Esophagus muscularis mucosa (tissue), 4 donors: ENCODE measurements at places on chromosomes 1 and 21.

DNA sequence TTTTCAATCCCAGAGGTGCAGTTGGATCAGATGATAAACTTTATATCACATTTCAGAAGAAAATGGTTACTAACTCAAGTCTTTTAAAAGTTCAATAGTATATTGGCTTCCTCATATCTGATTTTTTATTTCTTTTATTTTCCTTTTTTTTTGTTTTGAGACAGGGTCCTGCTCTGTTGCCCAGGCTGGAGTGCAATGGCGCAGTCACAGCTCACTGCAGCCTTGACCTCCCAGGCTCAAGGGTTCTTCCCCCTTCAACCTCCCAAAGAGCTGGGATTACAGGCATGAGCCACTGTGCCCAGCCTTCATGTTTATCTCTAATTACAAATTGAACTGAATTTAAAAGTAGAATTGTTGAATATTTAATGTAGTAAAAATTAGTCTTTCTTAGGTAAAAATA lies 13.9 kb downstream of the FLVCR1 start:
- DNase-seq = no peak

DNA sequence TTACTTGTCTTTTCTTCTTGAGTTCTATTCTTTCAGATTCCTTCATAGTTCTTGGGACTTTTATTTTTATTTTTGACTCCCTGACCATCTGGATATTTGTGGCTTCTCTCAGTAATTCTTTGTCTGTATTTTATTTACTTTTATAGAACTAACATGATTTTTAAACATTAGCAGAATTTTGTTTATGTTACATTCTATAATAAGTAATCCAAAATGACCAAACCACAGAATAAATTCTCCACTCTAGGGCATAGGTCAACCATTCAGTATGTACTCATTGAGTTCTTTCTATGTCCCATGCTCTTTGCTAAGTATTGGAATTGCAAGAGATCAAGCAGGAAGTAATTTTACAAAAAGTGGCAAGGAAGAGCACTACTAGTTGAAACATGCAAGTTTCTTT lies 969.0 kb downstream of the TTLL7 start:
- DNase-seq = no peak

DNA sequence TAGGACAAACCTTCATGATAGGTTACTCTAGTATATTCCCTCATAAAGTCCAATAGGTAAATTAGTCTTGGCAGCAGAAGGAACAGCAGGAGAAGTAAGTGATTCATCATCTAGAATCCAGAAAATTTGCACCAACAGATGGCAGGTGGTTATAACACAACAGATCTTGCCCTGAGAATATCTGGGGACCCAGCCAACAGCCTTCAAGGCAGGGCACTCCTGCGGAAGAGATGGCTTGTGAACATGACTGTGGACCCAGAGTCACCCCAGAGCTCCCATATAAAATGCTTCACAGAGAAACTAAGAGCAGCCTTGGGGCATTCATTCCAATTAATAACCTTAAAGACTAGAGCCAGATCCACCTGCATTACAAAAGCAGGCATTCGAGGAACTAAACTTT lies 7.9 kb upstream of the PLA2G2C start:
- DNase-seq = no peak

DNA sequence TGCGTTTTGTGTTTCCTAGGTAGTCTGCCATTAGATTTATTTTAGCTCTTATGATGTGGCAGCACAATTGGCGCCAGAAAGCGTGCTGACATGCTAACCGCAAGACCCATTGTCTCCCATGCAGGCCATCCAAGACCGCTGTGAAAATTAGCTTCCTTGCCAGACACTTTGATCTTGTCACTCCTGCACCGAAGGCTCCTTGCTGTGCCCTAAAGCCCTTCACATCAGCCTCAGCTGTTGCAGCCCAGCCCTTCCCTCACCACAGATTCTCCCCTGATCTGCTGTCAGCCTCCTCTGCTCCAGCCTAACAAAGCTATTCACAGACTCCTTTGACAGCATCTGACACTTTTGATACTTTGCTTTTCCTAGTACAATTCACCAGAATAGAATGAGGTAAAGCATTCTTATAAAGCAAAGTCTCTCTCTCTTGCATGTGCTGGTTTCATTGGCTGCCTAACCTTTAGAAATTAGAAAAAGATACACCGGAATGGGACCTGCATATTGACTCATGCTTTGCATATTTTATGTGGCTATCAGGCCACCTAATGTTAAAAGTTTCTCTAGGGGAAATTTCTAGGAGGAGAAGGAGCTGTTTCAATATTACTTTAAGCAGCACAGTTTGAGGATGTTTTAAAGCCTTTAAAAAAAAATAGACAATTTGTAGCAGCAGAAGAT lies 280.3 kb upstream of the FMN2 start:
- no peak for DNase-seq

- DNase-seq = no peak
Measured at GRCh38 chr21:44816761-44817505, 929 bp downstream of the SUMO3 start.

DNA sequence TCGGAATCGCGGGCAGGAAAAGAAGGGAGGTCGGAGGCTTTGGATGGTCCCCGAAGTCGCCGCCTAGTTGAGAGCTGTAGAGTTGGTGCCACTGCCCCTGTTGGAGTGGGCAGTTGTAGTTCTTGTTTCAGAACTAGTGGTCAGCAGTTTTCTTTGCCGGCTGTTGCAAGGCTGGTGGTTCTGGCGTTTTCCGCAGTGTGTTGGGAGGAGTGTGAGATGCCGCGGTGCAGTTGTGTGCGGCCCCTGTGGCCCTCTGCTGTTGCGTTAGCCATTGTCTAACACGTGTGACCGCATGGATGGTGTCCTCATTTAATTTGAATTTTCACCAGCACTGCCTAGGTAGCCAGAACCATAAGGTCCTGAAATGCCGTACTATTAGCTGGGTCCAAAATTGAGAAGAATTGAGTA lies 1.4 kb downstream of the ARF1 start:
- DNase-seq = no peak

DNA sequence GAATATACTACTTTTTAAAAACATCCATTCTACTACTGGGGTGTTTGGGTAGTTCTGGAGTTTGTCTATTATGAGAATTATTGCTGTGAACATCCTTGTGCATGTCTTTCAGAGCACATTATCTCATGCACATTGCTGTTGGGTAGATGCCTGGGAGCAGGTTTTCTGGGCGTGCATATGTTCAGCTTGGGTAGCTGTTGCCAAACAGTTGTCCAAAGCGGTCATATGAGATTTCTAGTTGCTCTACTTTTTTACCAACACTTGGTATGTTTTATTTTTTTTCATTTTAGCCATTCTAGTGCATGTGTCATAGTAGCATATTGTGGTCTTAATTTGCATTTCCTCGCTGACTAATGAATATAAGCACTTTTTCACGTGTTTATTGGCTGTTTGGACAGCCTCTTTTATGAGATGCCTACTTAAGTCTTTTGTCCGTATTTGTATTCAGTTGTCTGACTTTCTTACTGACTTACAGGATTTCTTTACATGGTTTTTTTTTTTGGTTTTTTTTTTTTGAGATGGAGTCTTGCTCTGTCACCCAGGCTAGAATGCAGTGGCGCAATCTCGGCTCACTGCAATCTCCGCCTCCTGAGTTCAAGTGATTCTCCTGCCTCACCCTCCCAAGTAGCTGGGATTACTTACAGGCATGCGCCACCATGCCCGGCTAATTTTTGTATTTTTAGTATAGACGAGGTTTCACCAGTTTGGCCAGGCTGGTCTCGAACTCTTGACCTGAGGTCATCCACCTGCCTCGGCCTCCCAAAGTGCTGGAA lies 18.1 kb downstream of the ZDHHC18 start:
- no peak for DNase-seq

DNA sequence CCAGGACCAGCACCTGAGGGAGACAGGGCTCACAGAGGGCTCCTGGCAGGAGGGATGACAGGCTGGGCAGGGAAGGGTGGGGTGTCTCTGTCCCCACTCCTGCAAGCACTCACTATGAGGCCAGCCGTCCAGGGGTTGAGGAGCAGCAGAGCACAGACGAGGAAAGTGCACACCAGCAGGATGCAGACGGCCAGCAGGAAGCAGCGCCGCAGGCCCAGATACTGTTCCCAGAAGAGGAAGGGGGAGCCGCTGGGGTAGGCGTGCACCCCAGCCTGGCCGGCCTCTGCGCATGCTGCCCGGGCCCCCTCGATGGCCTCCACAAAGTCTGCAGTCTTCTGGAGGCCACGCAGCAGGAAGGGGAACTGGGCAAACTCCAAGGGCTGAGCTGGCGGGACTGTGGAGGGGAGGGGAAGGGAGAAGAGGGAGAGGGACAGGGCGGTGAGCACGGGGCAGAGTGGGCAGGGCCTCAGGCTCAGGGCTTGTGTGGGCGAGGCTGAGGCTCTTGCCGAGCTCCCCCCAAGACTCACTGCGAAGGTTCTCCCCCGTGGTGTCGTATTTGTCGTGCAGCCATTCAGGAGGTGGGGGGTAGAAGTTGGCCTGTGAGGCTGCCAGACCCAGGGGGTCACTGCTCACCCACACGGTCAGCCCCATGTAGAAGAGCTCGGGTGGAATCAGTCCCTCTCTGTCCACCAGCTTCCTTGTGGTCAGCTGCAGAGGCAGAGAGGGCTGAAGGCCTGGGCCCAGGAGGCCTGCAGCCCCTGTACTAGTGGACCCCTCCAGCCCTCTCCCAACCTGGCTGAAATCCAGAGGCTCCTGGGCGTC lies 16.5 kb downstream of the PTCH2 start:
- DNase-seq = no peak

DNA sequence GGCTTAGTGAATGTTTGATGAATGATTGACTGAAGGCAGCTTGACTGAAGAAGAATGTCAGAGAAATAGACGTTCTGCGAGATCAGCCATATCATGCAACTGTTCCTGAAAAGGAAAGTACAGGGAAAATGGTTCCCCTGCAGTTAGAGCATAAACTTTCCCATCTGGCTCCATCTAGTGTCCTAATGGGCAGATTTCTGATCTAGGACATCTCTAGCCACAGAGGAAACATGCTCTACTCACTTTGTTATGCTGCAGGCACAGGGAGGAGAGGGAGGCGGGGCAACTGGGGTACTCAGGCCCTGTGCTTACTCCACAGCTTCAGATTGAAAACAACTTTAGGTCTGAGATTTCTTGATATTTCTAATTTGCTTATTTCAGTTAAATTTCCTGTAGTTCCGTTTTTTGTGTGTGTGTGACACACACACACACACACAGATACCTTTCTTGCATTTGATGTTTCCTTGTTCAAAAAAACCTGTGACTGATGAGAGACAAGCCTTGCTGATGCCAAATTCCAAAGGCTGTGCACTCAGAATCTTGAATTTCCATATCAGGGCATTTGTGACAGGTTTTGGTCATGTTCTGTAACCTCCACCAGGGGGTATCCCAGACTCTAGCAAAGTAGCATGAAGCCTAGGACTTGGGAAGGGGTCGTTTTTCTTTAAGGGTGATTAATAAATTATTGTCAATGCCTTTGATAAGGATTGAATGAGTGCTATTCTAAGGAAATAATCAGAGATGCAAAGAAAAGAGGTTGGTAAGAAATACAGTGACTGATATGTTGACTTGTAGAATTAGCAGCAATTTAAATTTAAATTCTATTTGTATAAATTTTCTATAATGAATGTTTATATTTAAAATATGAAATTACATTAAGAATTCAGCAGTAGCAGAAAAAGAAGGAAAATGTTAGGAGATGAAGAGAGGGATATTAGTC lies 139.7 kb upstream of the BEND5 start:
- no peak for DNase-seq

DNA sequence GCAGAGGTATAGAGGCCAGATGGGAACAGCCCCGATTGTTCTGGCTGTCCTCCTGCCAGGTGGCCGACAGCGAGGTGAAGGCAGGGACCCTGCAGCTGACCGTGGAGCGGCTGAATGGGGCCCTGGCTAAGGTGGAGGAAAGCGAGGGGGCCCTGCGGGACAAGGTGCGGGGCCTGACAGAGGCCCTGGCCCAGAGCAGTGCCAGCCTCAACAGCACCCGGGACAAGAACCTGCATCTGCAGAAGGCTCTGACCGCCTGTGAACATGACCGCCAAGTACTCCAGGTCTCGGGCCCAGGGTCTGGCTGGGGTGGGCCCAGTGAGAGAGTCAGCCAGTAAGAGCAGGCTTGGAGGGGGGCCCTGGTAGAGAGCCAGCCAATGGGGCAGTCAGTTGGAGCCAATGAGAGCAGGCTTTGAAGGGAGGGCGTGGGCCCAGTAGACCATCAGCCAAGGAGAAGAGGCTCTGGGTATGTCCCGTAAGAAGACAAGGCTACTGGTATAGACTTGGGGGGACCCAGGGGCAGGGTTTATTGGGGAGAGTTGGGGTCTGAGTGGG lies 11.3 kb downstream of the MFAP2 start:
- no peak for DNase-seq

DNA sequence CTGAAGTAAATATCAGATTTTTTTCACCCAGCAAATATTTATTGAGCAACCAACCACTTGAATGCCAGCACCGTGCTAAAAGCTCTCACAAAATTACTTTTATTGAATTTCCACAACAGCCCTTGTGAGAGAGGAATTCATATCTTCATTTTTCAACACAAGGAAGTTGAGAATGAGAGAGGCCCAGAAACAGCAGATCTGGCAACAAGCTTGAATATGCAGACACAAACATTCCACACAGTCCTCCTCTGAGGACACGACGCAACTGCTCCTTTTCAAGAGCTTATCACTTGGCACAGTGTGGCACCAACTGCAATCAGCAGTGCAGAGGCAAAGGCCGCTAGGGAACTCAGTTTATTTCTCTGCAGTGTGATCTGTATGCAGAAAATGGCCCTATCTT lies 32.2 kb upstream of the IFNAR2 start:
- no peak for DNase-seq

DNA sequence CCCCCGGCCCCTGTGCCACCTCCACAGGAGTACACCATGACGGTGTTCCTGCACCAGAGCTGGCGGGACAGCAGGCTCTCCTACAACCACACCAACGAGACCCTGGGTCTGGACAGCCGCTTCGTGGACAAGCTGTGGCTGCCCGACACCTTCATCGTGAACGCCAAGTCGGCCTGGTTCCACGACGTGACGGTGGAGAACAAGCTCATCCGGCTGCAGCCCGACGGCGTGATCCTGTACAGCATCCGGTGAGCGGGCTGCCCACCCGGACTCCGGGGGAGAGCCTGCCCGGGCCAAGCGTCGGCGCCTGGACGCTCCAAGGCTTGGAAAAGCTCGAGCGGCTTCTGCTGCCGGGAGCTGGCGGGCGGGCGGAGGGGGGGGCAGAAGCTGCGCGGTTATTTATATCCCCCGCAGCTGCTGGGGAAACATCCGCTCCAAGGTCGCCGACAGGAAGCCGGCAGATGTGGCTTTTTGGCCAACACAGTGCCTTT lies 6.4 kb downstream of the GABRD start:
- DNase-seq = no peak

DNA sequence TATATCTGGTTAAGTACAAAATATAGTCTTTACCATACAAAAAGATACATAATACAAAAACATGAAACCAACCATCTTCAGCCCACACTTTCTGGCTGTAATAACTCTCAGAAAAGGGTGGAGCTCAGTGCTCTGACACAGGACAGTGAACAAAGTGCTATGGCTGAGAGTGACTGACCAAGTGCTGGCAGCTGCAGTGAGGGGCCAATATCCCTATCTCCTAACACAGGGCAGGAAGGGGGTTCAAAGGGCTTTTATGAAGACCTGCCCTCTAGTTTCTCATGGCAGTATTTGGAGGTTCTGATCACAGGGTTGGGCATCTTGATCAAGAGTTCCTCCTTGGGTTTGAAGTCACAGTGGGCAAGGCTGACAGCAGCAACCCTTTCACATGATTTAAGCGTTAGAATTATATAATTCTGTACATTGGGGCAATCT lies 3.9 kb downstream of the TXNIP start:
- no peak for DNase-seq
